GM19239 (cell line): ENCODE measurements at places on chromosomes 11 and 22.

- DNase-seq: no peak
These were observed 12.0 kb upstream of the APOL4 start for GRCh38 chr22:36213586-36213985.

DNA sequence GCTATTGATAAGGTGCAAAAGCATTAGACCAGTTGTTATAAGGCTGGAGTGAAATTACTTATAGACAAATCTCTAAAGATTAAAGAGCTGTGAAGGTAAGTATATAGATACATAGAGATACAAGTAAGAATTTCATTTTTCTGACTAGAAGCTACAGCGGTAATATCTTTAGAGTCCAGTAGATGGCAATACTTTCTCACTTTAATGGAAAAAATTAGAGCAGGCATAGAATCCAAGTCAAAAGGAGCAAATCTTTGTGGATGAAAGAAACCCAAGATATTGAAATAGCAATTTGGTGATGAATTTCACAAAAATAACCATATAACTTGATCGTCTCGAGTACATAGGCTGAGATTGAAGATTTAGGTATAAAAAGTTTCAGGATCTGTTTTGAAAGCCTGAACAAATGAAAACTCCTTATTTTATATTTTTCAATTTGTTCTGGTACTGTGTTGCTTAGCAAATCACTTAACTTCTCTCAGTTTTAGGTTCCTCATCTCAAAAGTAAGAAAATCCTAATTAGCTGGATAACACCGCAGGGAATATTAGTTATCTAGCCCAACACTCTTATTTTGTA lies 81.9 kb downstream of the UVRAG start:
- DNase-seq: no peak

DNA sequence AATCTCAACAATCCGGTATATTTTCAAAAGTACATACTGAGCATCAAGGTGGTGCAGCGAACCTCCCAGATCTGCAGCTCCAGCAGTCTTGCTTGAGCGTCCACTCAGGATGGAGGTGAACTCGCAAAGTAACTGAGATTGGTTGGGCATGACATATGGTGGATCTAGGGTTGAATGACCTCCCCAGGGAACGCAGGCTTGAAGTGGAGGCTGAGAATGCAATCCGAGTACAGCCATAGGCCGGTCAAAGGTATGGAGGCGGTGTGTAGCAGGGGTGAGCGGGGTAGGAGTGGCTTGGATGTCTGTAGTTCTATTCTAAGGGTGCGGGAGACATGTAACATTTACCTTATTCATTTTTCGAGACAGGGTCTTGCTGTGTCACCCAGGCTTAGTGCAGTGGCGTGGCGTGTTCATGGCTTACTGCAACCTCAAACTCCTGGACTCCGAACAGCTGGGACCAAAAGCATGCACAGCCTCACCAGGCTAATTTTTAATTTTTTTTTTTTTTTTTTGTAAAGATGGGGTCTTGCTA lies 631 bp upstream of the C22orf39 start:
- DNase-seq: peak; percentile 71

DNA sequence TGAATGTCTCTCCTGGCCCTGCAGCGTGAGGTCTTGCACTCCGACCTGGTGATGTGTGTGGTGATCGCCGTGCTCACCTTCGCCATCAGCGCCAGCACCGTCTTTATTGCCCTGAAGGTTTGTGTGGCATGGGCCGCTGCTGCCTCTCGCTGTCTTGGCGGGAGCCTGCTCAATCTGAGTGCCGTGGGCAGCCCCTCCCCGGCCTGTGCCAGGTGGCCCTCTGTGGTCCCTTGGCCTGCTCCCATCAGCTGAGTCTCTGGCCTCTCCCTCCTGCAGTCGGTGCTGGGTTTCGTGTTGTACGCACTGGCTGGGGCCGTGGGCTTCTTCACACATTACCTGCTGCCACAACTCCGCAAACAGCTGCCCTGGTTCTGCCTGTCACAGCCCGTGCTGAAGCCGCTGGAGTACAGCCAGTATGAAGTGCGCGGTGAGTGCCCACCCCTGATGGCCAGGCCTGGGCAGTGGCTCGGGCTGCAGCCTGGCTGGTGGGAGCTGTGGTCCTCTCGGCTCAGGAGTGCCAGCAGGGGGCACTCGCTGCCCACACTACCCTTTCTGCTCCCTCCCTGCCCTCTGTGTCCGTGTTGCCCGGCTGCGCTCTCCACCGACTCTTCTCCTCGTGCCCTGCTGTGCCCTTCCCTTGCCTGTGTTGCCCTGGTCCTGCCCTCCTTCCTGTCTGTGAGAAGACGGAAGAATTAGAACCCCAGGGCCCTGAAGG lies 10.2 kb downstream of the PCNX3 start:
- DNase-seq: peak; percentile 87

GRCh38 chr11:46723359-46723680 lies 4.3 kb downstream of the F2 start:
- DNase-seq: no peak

GRCh38 chr22:42807185-42807584 lies 49.9 kb downstream of the ARFGAP3 start:
- DNase-seq: no peak
